Spinal cord (tissue), 10 donors: ENCODE measurements at places on chromosomes 5 and 9.
A peak's percentile ranks its signal among the peaks of the same experiment; 100 is the strongest.

GRCh38 chr9:89079391-89079790 is 88.1 kb downstream of the S1PR3 start:
- no peak for DNase-seq

GRCh38 chr5:15371184-15371583 is 128.8 kb upstream of the FBXL7 start:
- no peak for DNase-seq

GRCh38 chr5:34538026-34538672 is 118.0 kb upstream of the RAI14 start:
- DNase-seq: no peak

GRCh38 chr9:124282442-124283227 is 24.9 kb downstream of the NEK6 start:
- peak; percentile 71 for DNase-seq

- DNase-seq: no peak
Observed at GRCh38 chr9:131965103-131965502, 114.6 kb downstream of the MED27 start.

GRCh38 chr9:89597711-89598362 is 7.0 kb upstream of the GADD45G start:
- no peak for DNase-seq

GRCh38 chr5:180647465-180647864 is 1.9 kb downstream of the FLT4 start:
- no peak for DNase-seq

DNA sequence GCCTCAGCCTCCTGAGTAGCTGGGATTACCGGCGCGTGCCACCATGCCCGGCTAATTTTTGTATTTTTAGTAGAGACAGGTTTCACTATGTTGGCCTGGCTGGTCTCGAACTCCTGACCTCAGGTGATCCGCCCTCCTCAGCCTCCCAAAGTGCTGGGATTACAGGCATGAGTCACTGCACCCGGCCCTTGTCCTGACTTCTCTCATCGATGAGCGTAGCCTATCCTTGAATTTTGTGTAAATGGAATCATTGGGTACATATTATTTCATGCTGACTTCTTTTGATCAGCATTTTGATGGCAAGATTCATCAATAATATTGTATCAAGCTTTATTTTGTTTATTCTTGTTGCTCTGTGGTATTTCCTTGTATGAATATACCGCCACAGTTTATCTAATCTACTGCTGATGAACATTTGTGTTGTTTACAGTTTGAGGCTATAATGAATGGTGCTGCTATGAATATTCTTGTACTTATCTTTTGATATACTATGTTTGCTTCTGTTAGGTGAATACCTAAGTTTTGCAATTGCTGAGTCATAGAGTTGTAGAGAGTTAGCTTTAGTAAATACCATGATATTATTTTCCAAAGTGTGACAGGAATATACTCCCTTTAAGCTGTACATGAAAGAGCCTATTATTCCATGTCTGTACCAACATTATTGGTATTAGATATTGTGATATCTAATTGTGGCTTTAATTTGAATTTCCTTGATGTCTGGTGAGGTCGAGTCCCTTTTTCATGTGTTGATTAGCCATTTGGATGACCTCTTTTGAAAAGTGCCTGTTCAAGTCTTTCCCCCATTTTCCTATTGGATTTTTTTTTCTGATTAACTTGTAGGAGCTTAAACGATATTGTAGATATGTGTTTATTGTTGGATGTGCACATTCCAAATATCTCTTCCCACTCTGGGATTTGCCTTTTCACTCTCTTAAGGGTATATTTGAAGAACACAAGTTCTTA is 107.5 kb downstream of the RGS3 start:
- DNase-seq: no peak

DNA sequence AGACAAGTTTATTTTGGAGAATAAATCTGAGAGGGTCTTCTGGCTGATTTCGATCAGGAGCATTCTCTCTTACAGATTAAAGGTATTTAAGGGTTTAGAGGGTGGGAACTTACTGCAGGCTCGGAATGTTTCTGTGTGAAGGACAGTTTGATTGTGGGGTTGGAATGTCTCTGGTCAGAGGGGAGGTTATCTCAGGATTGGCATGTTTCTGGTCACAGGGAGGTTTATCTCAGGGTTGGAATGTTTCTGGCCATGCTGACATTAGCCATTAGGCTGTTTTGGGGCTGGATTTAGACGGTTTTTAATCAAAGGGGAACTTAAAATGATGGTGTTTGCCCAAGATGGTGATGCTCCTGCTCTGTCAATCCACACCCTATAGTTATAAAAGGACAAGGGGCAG is 95.2 kb downstream of the SLCO4C1 start:
- no peak for DNase-seq

- no peak for DNase-seq
Observed at GRCh38 chr9:116112236-116112635, 41.4 kb upstream of the PAPPA start.

DNA sequence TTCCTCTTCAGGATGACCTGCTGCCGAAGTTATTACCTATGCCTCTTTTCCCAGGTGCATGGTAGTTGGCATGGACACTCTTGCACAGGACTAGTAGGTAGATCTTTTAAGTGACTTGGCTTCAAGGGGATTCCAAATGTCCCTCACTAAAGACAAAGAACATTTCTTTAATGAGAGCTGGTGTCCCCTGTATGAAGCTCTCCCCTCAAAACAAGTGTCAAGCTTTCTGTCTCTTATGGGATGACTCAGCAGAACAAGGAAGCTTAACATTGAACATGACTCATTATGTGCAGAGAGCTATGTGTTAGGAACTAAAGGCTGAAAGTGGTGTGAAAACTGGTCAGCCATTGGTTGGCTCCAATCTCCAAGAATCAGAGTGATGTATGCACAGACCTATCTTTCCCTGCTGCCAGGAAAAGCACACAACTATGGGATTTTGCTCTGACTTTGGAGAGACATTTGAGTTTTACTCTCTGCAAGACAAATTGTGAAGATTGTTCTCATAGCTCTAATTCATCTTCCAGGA is 120.5 kb downstream of the PRDM6 start:
- no peak for DNase-seq

DNA sequence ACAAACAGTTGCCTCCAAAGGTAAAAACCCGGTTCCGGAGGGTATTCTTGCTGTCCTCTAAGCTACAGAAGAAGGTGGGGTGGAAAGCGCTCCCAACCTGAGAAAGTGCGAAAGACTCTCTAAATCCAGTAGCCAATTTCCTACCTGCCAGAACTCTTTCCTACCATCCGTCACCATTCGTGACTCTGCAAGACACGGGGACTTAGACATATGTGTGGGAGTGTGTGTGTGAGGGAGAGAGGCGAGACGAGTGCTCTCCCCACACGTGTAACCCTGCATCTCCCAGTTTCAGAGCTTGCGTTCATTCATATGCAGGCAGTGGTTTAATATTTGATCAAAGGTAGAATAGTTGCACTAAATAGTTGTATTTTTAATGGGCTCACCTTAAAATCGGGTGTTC is 473 bp upstream of the GABRA1 start:
- no peak for DNase-seq

GRCh38 chr9:135907006-135907430 is 328 bp downstream of the CAMSAP1 start:
- no peak for DNase-seq

GRCh38 chr5:110900829-110901228 is 162.0 kb downstream of the SLC25A46 start:
- no peak for DNase-seq
